CD4-positive, alpha-beta T cell treated with Interleukin-4 for 1 hour (primary cell): ENCODE measurements at places on chromosomes 12 and 14.

DNA sequence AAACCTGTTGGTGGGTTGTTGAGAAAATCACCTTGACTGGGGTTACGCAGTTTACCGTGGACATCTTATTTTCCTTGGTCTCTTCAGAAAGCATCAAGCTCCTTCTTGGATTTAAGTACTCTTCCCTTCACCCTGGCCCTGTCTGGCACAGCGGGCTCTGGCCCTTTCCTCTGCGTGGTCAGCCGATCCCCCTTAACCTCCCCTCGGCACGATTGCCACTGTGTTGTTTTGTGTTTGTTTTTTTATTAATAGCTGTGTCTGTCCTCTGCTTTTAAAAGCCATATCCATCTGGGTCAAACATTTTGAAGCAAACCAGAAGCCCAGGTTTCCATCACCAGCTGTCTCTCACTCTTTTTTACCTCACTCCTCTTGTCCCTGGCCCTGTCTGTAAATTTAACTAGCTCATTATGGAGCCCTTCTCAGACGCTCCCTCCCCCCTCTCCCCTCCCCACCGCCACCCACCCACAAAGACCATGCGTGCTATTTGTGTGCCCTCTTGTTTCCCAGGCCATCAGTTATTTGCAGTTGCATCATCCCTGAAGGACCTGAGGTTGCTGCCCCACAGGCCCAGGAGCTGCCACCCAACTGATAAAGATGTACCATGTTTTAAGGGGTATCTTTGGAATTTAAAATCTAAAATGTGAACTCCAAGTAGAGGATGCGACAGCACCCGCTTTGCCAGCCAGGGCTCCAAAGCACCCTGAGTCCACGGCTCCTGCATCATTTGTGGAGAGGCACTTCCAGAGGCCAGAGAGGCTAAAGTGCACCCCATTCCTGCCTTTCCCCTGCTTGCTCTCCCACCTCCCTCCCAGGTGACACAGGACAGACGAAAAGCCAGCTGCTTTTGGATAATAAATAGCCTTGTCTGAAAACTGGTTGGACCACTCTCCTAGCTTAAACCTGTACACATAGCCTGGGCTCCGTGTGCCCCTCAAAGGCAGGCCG lies 3.9 kb downstream of the BCL11B start:
- DNase-seq = peak; percentile 45

DNA sequence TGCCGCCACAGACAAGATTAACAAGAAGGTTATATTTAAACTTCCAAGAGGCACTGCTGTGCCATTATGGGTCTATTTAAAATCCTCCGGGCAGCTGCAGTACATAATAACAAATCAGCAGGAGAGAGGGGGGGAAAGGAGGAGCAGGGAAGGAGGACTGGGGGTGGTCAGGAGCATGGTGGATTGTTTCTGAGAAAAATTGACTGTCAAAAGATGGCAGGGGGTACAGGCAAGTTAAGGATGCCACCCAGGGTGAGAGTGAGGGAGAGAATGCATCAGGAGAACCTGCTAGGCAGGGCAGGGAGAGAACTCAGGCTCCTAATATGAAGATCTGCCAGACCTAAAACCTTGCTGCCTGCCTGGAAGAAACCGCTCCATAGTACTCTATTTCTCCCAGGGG lies 181.8 kb downstream of the GRIN2B start:
- no peak for DNase-seq

GRCh38 chr14:79585845-79586244 lies 625.5 kb downstream of the DIO2 start:
- DNase-seq = no peak

DNA sequence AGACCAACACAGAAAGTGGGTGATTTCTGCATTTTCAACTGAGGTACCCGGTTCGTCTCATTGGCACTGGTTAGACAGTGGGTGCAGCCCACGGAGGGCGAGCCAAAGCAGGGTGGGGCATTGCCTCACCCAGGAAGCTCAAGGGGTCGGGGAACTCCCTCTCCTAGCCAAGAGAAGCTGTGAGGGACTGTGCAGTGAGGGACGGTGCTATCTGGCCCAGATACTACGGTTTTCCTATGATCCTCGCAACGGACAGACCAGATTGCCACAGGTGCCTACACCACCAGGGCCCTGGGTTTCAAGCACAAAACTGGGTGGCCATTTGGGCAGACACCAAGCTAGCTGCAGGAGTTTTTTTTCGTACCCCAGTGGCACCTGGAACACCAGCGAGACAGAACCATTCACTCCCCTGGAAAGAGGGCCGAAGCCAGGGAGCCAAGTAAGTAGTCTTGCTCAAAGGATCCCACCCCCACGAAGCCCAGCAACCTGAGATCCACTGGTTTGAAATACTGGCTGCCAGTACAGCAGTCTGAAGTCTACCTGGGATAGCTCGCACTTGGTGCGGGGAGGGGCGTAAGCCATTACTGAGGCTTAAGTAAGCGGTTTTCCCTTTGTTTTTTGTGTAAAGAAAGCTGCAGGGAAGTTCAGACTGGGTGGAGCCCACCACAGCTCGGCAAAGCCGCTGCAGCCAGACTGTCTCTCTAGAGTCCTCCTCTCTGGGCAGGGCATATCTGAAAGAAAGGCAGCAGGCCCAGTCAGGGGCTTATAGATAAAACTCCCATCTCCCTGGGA lies 25.5 kb upstream of the NAA30 start:
- DNase-seq = no peak

DNA sequence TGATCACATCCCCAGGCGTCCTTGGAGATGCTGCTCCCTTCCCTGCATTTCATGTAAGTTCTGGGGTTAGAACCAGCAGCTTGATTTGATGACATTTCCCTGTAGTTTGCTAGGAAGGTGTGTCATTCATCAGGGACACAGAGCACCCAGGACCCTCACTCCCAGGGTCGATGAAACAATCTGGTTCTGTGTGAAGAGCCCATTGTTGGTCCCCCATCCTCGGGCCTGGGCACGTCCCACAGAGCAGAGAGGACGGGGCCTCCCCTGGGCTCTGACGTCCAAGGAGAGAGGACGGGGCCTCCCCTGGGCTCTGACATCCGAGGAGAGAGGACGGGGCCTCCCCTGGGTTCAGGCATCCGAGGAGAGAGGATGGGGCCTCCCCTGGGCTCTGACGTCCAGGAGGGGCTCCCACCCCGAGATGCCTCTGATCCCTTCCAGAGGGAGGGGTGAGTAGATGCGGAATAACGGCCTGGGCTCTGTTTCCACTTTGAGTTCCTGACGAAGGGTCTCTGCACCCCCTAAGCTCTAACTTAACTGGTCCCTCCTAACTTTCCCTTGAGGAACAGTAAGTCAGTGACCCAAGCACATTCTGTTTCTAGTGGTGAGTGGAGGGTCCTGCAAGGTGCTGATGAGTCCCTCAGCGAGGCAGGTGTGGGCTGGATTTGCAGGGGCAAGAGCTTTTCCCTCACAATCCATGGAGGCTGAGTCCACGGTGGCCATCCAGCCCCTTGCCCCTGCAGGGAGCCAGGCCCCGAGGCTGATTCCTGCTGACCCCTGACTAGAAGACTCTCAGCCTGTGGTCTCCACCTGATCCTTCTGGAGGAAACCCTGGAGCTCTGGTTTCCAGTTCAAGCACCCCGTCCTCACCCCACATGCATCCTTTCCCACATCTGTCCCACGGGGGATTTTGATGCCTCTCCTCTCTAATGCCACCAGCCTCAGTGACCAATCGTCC lies 35.5 kb upstream of the SFSWAP start:
- DNase-seq = no peak
